ENCODE measurements at places on chromosomes 16 and 17.
A peak's percentile ranks its signal among the peaks of the same experiment; 100 is the strongest.

DNA sequence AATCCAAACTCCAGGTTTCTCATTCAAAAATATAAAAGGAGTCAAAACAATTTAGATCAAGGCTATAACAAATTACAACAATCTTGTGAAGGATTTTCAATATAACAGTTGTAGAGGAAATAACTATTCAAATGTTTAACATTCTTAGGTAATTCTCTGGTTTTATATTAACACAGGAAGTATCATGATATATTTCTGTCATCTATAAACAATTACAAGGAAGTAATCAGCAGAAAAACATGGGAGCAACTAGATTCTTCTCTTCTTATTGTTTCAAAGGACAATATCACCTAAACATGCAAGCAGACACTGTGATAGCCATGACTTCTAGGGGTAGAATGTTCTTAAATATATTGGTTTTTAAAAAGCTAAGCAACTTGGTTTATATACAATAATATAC is 49.9 kb downstream of the FBXL20 start:
- DNase-seq = no peak

DNA sequence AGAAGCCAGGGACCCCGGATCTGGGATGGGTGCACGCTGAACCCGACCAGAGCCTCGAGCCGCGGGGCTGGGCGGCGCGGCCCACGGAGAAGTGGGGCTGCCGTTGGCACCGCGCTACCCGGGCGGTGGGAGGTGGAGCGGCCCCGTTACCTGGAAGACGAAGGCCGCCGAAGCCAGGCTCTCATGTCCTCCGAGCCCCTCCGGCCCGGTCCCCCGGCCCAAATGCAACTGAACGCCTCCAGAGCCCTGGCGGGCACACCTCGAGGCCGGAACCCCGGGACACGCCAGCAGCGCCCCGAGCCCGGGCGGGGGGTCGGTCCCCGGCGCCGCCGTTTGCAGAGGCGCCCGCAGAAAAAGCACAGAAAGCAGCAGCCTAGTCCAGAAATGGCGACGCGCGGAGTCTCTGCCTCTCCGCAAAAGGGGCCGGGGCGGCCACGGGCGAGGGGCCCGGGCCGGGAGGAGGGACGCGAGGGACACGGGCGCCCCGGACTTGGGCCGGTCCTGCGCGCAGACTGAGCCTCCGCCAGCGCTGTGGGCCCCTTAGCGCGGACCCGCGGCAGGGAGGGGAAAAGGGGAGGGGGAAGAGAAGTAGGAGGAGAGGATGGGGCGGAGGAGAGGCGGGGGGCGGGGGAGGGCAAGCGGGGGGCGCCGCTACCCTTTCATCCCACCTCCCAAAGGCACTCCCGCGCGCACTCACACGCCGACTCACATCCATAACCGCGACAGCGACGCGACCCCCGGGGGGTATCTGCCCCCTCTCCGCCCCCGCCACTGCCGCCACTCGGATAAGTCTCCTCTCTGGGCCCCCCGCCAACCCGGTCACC is 1.4 kb downstream of the AXIN2 start:
- DNase-seq = no peak

DNA sequence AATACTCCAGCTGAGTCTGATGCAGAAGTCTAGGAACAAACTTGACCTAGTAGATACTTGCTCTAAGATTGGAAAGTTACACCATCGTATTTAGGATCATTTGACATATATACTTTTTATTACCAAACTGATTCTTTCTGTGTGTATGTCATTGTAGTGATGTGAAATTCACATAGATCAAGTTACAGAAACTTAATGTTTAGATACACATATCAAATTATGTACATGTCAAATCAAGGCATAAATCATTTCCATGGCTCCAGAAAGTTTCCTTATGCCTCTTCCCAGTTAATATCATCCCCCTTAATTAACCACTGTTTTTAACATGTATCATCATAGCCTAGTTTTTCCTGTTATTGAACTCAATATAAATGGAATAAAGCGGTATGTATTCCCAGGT is 292.0 kb upstream of the CDH11 start:
- no peak for DNase-seq

DNA sequence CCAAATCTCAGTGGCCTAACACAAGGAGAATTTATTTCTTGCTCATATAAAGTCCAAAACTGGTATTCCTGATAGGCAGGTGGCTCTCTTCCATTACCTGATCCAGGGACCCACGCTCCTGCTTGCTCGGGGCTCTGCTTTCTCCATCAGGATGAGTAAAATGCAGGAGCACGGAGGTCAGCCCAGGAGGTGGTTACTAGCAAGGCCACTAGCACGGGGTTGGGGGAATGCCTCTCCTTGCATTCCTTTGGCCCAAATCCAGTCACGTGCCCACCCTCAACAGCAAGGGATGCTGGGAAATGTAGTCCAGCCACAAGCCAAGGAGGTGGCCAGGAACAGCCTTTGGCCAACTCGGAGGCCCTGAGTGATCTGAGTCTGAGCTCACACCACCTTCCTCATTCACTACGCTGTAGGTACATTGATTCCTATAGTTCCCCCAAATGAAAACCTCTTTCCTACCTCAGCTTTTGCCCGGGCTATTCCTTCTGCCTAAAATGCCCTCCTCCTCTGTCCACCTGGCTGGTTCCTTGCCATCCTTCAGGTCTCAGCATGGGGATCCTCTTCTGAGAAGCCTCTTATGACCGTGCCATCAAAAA is 38.3 kb upstream of the HAPSTR1 start:
- DNase-seq = no peak

DNA sequence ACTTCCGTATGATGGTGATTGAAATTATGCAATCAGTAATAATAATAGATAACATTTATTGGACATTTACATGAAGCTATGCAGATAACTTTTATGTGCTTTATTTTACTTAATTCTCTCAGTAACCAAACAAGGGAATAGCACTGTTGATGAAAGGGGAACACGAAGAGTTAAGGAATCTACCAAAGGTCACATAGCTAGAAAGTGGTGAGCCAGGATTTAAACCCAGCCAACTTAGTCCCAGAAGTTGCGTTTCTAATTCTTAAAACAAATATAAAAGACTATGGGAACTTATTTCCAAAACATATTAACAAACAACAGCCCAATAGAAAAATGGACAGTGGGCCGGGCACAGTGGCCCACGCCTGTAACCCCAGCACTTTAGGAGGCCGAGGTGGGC is 9.7 kb downstream of the SPNS3 start:
- no peak for DNase-seq

DNA sequence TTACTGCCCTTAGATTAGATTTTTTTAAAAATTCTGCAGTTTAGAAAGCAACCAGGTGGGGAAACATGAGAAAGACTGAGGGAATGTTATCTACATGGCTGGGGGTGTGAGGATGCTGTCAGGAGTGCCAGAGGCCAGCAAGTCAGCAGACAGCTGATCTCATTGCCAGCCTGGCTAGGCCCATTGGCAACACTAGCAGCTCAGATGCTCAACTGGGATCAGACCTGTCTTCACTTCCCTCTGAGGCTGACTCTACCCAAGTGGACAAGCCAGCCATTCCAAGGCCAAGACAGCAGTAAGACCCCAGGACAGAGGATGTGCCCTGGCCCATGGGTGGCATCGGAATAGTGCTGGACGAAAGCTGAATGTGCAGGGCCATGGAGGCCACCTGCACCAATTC is 96.2 kb downstream of the TMEM132E start:
- no peak for DNase-seq

- no peak for DNase-seq
Observed at GRCh38 chr16:49531931-49532840, 158.6 kb downstream of the C16orf78 start.

DNA sequence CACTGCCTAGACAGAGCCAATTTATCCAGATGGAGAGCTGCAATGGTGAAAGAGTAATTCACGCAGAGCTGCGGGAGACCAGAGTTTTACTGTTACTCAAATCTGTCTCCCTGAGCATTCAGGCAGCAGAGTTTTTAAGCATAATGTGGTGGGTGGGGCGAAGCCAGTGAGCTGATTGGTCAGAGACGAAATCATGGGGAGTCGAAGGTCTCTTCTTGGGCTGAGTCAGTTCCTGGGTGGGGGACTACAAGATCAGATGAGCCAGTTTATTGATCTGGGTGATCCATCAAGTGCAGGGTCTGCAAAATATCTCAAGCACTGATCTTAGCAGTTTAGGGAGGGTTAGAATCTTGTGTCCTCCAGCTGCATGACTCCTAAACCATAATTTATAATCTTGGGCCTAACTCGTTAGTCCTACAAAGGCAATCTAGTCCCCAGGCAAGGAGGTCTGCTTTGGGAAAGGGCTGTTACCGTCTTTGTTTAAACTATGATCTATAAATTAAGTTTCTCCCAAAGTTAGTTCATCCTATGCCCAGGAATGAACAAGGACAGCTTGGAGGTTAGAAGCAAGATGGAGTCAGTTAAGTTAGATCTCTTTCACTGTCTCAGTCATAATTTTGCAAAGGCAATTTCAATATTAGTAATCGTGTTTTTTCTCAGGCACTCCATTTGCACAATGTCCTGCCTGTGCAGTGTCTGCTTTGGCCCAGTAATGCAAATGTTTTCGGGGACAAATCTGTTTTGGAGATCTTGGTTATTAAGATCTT is 27.0 kb downstream of the PIGL start:
- DNase-seq = no peak

DNA sequence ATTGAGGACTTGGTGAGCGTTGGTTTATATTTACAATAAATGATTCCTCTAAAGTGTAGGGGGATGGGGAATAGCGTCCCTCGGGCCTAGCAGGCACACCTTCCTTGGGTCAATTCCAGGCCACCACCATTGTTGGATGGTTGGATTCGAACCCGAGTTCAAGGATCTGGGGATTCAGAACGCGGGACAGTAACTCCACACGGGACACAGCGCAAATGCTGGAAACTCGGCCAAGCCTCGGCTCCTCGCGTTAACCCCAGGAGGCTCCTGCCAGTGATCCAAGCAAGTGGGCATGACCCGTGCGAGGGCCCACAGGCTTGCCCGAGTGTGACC is 613 bp downstream of the B9D1 start:
- no peak for DNase-seq

DNA sequence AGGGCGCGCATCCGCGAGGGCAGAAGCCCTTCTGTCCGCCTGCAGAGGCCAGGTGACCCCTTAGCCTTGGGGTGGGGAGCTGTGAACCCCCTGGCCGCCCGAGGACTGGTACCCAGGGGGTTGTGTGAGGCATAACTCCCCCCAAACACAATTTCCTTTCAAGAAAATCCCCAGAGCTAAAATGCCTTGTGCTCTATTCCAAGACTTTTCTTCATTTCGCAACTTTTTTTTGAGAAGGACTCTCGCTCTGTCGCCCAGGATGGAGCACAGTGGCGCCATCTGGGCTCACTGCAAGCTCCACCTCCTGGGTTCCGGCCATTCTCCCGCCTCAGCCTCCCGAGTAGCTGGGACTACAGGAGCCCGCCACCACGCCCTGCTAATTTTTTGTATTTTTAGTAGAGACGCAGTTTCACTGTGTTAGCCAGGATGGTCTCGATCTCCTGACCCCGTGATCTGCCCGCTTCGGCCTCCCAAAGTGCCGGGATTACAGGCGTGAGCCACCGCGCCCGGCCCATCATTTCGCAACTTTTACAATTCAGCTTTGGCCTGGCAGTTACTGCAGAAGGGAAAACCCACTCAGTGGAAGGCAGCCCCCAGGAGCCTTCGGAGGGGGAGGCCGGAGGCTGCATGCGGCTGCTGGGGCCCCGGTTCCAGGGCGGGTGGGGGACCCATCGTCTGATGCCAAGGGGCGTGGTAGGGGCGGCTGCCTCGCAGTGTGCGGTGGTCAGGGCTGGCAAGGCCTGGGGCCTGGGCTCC is 963 bp upstream of the APRT start:
- no peak for DNase-seq

- DNase-seq = no peak
Observed at GRCh38 chr16:83792391-83792790, 15.4 kb upstream of the HSBP1 start.

DNA sequence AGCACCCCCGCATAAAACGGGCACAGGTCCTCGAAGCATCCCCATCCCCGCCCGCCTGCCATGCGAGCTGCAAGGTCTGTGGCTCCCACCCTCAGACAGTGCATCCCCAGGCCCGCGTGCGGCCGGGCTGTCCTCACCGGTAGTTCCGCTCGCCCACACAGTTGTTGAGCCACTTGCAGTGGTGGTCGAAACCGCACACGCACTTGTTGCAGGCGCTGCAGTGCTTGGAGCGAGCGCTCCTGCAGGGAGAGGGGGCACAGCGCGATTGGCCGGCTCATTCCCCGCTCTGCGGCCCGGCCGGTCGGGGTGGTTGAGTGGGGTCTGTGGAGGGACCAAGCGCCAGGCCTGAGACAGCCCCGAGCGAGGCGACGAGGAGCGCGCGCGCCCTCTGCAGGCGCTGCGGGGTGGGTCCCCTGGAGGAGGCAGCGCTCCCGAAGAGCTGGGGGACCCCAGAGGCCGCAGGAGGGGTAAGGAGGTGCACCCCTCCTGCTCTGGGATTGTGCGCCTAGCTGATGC is 6.0 kb upstream of the TPPP3 start:
- no peak for DNase-seq

DNA sequence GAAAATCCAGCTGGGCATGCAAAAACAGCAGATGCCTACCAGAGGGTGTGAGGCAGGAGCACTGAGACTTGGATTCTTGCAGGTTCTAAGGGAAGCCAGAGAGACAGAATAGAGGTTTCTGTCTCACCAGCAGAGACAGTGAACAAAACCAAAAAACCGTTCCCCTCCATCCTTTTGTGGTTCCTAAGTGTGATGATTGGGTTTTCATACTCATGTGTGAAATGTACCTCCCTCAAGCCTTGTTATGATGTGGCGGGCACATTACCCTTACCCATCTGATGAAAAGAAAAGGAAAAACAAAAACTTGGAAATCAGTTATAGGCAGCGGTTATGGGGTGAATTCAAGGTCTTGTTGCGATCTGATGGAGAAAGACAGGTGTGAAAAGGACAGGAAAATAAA is 172.6 kb upstream of the CDH13 start:
- DNase-seq = no peak

GRCh38 chr17:80725517-80725916 is 180.9 kb downstream of the RPTOR start:
- peak; percentile 4 for DNase-seq

DNA sequence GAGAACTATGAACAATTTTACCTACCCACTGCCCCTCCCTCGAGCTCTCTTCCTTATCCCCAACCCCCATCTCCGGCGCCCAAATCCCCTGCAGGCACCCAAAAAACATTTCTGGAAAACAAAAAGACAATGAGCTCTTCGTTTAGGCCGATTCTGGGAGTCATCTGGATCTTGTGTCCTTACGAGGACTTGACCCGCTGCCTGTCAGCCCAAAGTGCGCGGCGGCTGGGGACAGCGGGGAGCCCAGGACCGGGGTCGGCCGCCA is 524 bp downstream of the STRADA start:
- no peak for DNase-seq

- no peak for DNase-seq
Observed at GRCh38 chr17:81022344-81022676, 12.6 kb upstream of the BAIAP2 start.

- no peak for DNase-seq
Observed at GRCh38 chr17:10368561-10368960, 4.2 kb downstream of the MYH13 start.

Measured in stromal cell of bone marrow (primary cell).